ENCODE measurements at places on chromosomes 12 and 14. TPM values are rescaled to one million over a fixed set of nuclear protein-coding genes. Genes with fewer than 3 reads are reported as not detected.
A peak's percentile ranks its signal among the peaks of the same experiment; 100 is the strongest.

- DNase-seq: no peak
- H3K36me3 ChIP-seq: no peaks in the 10 kb centered on the region
- H3K4me1 ChIP-seq: no peaks in the 10 kb centered on the region
- H3K27me3 ChIP-seq: no peaks in the 10 kb centered on the region
Observed at GRCh38 chr14:68291820-68292219, 472.2 kb downstream of the RAD51B start.

The CDH24 gene
- total RNA-seq: 9.0 TPM

GRCh38 chr12:24231298-24231697 is 281.8 kb upstream of the SOX5 start:
- H3K4me3 ChIP-seq: no peak overlapping the region
- no peaks in the 10 kb centered on the region for H3K36me3 ChIP-seq
- no peak for DNase-seq
- no peaks in the 10 kb centered on the region for H3K27me3 ChIP-seq
- no peaks in the 10 kb centered on the region for H3K4me1 ChIP-seq

DNA sequence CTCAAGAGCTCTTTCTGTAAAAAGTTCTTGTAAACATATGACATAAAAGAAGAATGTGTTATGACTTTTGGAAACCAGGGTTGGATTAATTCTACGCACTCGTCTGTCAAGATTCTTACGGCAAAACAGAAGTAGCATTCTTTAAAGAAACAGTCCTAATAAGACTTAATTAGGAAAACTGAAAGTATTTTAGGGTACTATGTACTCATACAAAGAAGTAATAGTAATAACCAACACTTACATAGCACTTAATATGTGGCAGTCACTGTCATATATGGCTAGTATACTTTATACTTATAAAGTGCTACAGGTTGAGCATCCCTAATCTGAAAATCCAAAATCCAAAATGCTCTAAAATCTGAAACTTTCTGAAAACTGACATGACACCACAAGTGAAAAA is 72.9 kb upstream of the ST8SIA1 start:
- H3K27ac ChIP-seq: no peak overlapping the region
- DNase-seq: no peak
- no peak overlapping the region for H3K4me3 ChIP-seq
- no peaks in the 10 kb centered on the region for H3K27me3 ChIP-seq
- H3K4me1 ChIP-seq: no peaks in the 10 kb centered on the region

DNA sequence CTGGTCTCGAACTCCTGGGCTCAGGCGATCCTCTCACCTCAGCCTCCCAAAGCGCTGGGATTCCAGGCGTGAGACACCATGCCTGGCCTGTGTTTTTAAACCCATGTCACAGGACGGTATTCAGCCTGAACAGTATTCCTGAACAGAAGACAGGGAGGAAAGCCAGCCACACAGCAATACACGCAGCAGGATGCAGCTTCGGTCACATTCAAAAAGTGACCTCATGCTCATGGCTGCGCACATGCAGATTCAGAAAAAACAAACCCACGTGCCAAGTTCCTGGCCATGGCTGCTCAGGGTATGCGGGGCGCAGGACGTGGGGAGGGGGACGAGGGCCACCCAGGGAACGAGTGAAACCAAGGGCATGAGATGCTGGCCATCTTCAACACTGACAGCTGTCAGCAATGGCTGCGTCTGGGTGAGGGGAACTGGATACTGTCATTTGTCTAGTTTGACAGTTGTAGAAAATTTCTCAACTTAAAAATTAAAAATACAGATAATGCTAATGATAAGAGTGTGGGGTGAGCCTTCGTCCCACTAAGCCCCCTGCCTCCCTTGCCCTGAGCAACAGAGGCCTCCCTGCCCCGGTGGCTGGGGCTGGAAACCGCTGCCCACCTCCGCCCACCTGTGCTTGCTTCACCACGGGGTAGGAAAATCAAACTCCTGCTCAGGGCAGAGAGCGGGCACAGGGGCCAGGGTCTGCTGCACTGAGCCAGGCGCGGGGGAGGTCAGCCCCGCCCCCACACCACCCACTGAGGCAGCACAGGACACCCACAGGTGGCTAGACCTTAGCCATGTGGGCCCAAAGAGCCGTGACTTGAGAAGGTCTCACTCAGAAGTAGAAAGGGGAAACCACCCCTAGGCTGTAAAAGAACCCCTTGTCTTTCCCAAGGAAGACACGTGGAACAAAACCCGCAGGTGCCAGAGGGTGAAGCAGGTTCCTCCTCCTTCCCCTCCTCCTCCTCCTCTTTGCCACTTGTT is 84.2 kb downstream of the SCARB1 start:
- H3K27me3 ChIP-seq: no peaks in the 10 kb centered on the region
- no peak overlapping the region for H3K27ac ChIP-seq
- peaks cover 3% of the 10 kb centered on the region for H3K4me1 ChIP-seq
- DNase-seq: no peak
- H3K36me3 ChIP-seq: no peaks in the 10 kb centered on the region

The KCNK10 gene
- 0.28 TPM for total RNA-seq

DNA sequence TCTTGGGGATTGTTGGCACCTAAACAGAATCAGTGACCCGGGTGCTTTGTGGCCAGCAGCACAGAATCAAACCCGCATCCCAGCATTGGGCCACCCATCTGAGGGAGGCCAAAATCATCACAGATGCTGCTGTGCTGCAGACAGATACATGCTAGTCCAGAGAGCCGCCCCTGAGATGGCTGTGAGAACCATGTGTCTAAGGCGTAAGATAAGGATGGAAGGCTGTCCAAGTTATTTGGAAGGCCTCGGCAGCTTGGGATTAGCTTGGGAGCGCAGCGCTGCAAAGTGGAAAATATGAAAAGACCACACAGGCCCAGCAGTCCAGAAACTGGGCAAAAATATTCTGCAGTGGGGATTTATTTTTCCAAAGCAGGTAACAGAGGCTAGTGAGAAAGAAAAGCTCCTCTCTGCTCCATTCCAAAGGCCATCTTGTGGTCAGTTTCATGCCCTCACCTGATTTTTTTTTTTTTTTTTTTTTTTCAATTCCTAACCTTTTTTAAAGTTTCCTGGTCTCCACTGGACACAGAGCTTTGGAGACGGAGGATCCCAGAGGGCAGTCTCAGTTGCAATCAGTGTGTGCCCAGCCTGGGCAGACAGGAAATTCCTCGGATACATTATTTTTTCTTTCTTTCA is 178.9 kb upstream of the BCL2L14 start:
- H3K36me3 ChIP-seq: no peaks in the 10 kb centered on the region
- no peak for DNase-seq
- no peak overlapping the region for H3K27ac ChIP-seq
- H3K4me1 ChIP-seq: no peaks in the 10 kb centered on the region

DNA sequence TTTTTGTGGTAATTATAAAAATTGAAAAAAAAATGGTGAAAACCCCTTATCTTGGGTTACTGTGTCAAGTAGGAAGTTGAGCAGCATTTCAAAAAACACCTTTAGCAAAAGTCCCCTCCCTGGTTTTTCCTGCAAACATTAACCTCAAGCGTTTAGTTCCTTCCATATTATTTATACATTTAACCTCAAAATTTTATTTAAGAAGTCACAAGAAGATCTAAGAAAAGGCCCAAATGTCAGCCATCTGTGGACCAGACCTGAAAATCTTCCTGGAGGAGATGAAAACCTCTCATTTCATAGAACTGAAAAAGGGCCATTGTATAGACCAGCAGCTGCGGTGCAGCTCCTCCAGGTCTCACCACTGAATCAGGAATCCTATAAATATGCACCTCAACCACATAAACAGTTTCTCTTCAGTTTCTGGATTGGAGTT is 40.4 kb upstream of the BTG1 start:
- no peak for DNase-seq
- H3K4me1 ChIP-seq: no peaks in the 10 kb centered on the region
- no peak overlapping the region for H3K4me3 ChIP-seq
- H3K27me3 ChIP-seq: no peaks in the 10 kb centered on the region

DNA sequence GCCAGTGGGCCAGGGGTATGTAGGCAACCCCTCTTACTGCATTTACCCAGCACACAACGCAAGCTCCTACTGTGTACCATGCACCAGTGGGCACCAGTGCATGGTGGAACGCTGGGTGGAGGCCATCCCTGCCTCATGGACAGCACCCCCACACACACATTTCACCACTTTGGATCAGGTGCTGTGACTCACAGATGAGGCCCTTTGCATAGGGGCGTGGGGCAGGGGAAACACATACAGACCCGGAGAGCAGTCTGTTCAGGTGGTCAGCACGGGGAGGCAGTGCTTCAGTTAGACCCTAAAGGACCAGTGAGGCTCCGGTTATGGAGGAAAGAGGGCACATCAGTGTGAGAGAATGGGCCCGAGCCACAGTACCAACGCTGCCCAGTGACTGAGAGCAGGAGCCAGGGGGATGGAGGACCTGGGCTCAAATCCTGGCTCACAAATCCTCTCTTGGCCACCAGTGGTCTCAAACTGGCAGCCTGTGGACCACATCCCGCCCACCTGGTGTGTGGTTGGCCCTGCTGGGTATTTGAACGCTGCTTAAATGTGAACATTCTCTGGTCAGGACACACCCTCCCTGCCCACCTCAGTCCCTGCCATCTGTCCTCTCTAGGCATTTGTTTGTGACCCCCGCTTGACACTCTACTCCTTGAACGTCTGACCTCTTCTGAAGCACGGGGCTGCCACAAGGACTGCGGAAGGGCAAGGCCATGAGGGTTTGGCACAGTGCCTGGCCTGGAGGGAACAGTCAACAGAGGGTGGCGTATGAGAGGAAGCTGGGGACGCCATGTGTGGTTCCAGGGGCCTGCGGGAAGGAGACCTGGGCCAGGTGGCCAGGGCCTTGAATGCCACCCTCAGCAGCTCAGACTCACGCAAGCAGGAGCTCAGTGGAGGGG is 46.7 kb downstream of the FAM222A start:
- no peak overlapping the region for H3K4me3 ChIP-seq
- no peaks in the 10 kb centered on the region for H3K36me3 ChIP-seq
- H3K27ac ChIP-seq: no peak overlapping the region
- no peak for DNase-seq

DNA sequence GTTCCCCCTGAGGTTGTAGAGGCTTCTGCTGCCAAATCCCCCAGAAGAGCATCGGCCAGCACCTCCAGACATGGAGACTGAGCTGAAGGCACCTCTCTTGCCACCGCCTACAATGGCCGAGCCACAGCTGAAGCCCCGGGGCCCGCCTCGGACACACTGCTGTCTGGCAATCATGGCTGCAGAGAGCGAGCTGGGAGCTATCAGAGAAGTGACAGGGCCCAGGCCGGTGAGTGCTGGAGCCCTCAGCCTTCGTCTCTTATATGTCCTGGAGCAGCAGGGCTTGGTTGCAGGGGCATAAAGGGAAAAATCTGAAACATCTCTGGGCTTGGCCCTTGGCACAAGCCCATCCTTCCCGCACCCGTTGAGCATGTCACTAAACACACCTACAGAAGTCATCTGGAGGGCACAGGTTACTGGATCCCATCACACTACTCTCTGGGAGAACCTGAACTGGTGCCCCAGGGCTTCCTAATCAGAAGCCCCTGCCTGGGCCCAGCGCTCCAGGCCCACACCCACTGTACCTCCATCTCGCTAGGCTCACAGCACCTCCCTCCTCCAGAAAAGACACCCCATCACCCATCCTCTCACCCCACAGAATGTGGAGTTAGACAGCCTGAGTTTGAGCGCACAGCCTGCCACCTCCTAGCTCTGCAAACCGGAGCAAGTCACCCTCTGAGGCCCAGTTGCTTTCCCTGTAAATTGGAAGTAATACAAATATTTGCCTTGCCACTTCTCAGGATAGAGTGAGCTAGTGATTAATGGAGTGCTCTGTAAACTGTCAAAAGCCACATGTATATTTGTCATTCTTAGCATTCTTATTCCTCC is at the start of gene KRT4:
Gene KRT4 (minus strand): TSS at position 232 of the 825 bp plus-strand sequence. CDS start 58 bp downstream, at position 174.
- H3K36me3 ChIP-seq: no peaks in the 10 kb centered on the region
- no peak within 1 kb of the TSS for H3K4me3 ChIP-seq
- H3K27me3 ChIP-seq: peaks cover 4% of the 10 kb centered on the region
- DNase-seq: no peak

GRCh38 chr12:105433804-105434203 is 103.3 kb downstream of the C12orf75 start:
- H3K27me3 ChIP-seq: no peaks in the 10 kb centered on the region
- no peaks in the 10 kb centered on the region for H3K36me3 ChIP-seq
- no peak for DNase-seq
- H3K4me1 ChIP-seq: no peaks in the 10 kb centered on the region
- no peak overlapping the region for H3K27ac ChIP-seq

The NEUROD4 gene
- not detected for total RNA-seq

The IL31 gene
- total RNA-seq: not detected

GRCh38 chr14:36773558-36773957 is 111.9 kb downstream of the PAX9 start:
- no peak overlapping the region for H3K27ac ChIP-seq
- H3K27me3 ChIP-seq: no peaks in the 10 kb centered on the region
- no peaks in the 10 kb centered on the region for H3K4me1 ChIP-seq
- no peak for DNase-seq

The DNAJC22 gene
- 1.9 TPM for total RNA-seq

DNA sequence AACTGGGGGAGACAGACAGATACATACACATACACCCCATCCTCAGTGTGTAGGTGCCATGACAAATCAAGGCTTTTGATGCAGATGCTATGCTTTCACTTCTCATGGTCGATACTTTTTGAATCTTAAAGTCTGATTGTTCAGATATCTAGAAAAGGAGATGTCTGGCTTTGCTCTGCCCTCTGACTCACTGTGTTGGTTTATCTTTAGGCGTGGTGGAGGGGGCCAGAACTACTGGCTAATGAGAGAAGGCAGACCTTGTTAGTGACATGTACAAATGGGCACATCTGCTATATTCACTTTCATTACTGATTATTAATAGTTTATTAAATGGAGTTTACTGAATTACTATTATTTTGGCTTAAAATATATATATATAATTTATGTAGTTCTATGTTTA is 444.3 kb upstream of the RGS6 start:
- no peaks in the 10 kb centered on the region for H3K36me3 ChIP-seq
- H3K27me3 ChIP-seq: no peaks in the 10 kb centered on the region
- no peaks in the 10 kb centered on the region for H3K4me1 ChIP-seq
- DNase-seq: no peak
- H3K4me3 ChIP-seq: no peak overlapping the region
- H3K27ac ChIP-seq: no peak overlapping the region

- H3K4me1 ChIP-seq: no peaks in the 10 kb centered on the region
- no peaks in the 10 kb centered on the region for H3K36me3 ChIP-seq
- peak; percentile 5 for DNase-seq
- no peaks in the 10 kb centered on the region for H3K27me3 ChIP-seq
- no peak overlapping the region for H3K27ac ChIP-seq
Observed at GRCh38 chr14:29016050-29016900, 249.7 kb downstream of the FOXG1 start.

The BCL11B gene
- total RNA-seq: 0.23 TPM

DNA sequence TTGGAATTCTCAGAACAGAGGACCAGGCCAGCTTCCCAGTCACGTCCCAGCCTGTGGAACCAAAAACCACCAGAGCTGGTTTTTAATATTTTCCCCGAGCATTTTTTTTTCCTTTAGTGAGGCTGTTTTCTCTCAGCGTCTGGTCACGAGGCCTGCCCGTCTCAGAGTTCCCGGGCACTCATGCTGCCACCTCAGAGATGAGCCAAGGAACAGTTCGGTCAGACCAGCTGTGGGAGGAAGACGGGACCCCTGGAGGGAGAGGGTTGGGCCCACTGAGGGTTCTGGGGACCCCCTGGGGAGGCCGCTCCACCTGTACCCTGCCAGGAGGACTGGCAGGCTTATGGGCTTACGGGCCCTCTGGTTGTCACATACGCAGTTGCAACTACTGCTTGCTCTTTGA is 39.9 kb downstream of the JDP2 start:
- no peaks in the 10 kb centered on the region for H3K36me3 ChIP-seq
- H3K4me3 ChIP-seq: no peak overlapping the region
- no peaks in the 10 kb centered on the region for H3K4me1 ChIP-seq
- H3K27ac ChIP-seq: no peak overlapping the region

- DNase-seq: no peak
- no peak overlapping the region for H3K4me3 ChIP-seq
- H3K27me3 ChIP-seq: no peaks in the 10 kb centered on the region
Observed at GRCh38 chr12:131903270-131904255, 9.1 kb downstream of the ULK1 start.

The LMO3 gene
- total RNA-seq: 0.51 TPM
